Bronchus fibroblast of lung (primary cell): ENCODE measurements at places on chromosomes 13 and 19. TPM values are rescaled to one million over a fixed set of nuclear protein-coding genes. Genes with fewer than 3 reads are reported as not detected.

Gene ACER1
- total RNA-seq = 0.15 TPM in 1 of 2 replicates, not detected in the other

Gene PEG3
- total RNA-seq = 0.84 and 1.6 TPM in 2 replicates

Gene SPACA4
- total RNA-seq = not detected in 2 replicates

Gene THSD1
- total RNA-seq = 3.3 and 3.7 TPM in 2 replicates

Gene SHISA7
- not detected in 2 replicates for total RNA-seq

Gene KASH5
- total RNA-seq = not detected in 2 replicates

Gene RAB4B
- total RNA-seq = 32.6 and 39.8 TPM in 2 replicates

Gene ZNF888
- total RNA-seq = 3.3 and 3.7 TPM in 2 replicates

Gene ZNF575
- total RNA-seq = 0.17 and 0.59 TPM in 2 replicates

Gene KLK10
- not detected in 2 replicates for total RNA-seq

Gene KIR3DL2
- not detected in 2 replicates for total RNA-seq

Gene ATXN8OS
- not detected in 2 replicates for total RNA-seq

Gene RFPL4A
- total RNA-seq = not detected in 2 replicates

Gene LILRB2
- not detected in 2 replicates for total RNA-seq

Gene RAB20
- 2.4 and 2.8 TPM in 2 replicates for total RNA-seq

Gene SYCN
- not detected in 2 replicates for total RNA-seq

Gene SIAH3
- under 0.01 TPM in 1 of 2 replicates, not detected in the other for total RNA-seq

Gene ETV2
- total RNA-seq = 0.89 and 1.5 TPM in 2 replicates

Gene MBD3L3
- not detected in 2 replicates for total RNA-seq

Gene BLOC1S3
- total RNA-seq = 3.2 and 6.4 TPM in 2 replicates

Gene ZMYM2
- total RNA-seq = 11.7 and 17.1 TPM in 2 replicates

Gene DKKL1
- total RNA-seq = 1.3 and 2.2 TPM in 2 replicates

Gene TNNT1
- 0.34 and 0.89 TPM in 2 replicates for total RNA-seq

Gene SPRY2
- total RNA-seq = 17.5 and 18.3 TPM in 2 replicates

Gene LILRA2
- total RNA-seq = not detected in 2 replicates

Gene NKPD1
- total RNA-seq = 0.15 and 0.34 TPM in 2 replicates

Gene ZNF667
- total RNA-seq = 1.0 and 1.3 TPM in 2 replicates

Gene CEACAM4
- not detected in 2 replicates for total RNA-seq

Gene P2RY11
- total RNA-seq = 0.50 and 1.2 TPM in 2 replicates

Gene DCT
- total RNA-seq = not detected in 2 replicates

Gene C19orf85
- not detected in 2 replicates for total RNA-seq

Gene TMEM38A
- total RNA-seq = 0.34 and 0.74 TPM in 2 replicates

Gene ZNF285
- 1.5 and 1.8 TPM in 2 replicates for total RNA-seq

Gene CHMP2A
- total RNA-seq = 120 and 121 TPM in 2 replicates

Gene STOML3
- total RNA-seq = not detected in 2 replicates

Gene CCDC194
- total RNA-seq = not detected in 2 replicates

Gene SPACA6
- 3.7 and 5.4 TPM in 2 replicates for total RNA-seq

Gene GNA15
- total RNA-seq = not detected in 2 replicates

Gene CYP2A7
- not detected in 2 replicates for total RNA-seq

Gene CCDC169
- total RNA-seq = 2.5 and 3.7 TPM in 2 replicates

Gene SELENOV
- not detected in 2 replicates for total RNA-seq

Gene OR7D2
- total RNA-seq = not detected in 2 replicates

Gene URAD
- total RNA-seq = not detected in 2 replicates

Gene CLEC11A
- total RNA-seq = 72.5 and 93.3 TPM in 2 replicates

Gene PSG5
- 0.17 and 0.30 TPM in 2 replicates for total RNA-seq

Gene SIGLEC12
- not detected in 2 replicates for total RNA-seq

Gene PRX
- 1.6 and 1.8 TPM in 2 replicates for total RNA-seq

Gene COX6B2
- 0.30 TPM in 1 of 2 replicates, not detected in the other for total RNA-seq

Gene ZNF506
- total RNA-seq = 13.2 and 23.5 TPM in 2 replicates

Gene EID2B
- total RNA-seq = 3.4 and 3.9 TPM in 2 replicates

Gene ZNF226
- total RNA-seq = 8.0 and 10.8 TPM in 2 replicates

Gene ACTMAP
- total RNA-seq = 3.9 and 4.7 TPM in 2 replicates

Gene ADAMTSL5
- total RNA-seq = 1.2 and 2.0 TPM in 2 replicates
